ENCODE measurements at places on chromosomes 11 and 22.
A peak's percentile ranks its signal among the peaks of the same experiment; 100 is the strongest.

GRCh38 chr11:27081056-27081455 lies 40.4 kb downstream of the BBOX1 start:
- peak; percentile 66 for DNase-seq

- no peak for DNase-seq
Measured at GRCh38 chr11:119361941-119362725, 15.6 kb upstream of the MFRP start.

DNA sequence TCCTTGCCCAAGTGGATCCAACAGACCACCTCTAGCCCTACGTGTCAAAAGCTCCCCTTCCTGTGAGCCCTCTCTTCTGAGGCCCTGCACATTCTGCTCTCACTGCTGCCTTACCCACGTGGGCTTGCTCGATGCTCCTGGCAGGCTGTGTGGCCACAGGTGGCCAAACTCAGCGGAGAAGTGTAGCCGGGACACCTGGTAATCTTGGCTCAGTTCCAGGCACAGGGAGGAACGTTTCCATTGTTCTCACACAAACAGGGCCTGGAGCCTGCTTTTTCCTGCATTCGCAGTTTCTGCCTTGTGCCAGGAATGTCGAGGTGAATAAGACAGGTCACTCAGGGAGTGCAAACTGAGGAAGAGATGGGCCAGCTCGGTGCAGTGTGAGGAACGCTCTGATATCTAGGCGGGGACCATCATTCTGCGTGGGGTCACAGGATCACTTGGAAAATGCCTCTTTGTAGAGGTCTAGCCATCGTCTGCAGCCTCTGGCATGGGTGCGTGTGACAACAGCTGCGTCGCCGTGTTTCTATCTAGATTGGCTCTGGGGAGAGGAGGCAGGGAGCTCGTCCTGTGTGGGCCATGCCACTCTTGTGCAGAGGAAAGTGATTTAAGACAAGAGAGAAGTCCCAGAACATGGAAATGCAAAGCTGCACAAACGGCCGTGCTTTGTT lies 127.6 kb upstream of the PARVA start:
- DNase-seq, result no peak

- DNase-seq, result no peak
Measured at GRCh38 chr22:36335621-36336020, 52.1 kb downstream of the MYH9 start.

GRCh38 chr11:113956986-113957385 lies 17.9 kb upstream of the HTR3A start:
- no peak for DNase-seq

- no peak for DNase-seq
Measured at GRCh38 chr11:44988981-44989635, 38.4 kb upstream of the TP53I11 start.
